ENCODE measurements at places on chromosomes 7 and 10.

- no peak for DNase-seq
These were observed 789 bp downstream of the TCF7L2 start for GRCh38 chr10:112950714-112951358.

- no peak for DNase-seq
These were observed 512.6 kb downstream of the GLRX3 start for GRCh38 chr10:130648807-130649206.

- DNase-seq: no peak
These were observed 14.3 kb downstream of the IL15RA start for GRCh38 chr10:5963071-5963470.

DNA sequence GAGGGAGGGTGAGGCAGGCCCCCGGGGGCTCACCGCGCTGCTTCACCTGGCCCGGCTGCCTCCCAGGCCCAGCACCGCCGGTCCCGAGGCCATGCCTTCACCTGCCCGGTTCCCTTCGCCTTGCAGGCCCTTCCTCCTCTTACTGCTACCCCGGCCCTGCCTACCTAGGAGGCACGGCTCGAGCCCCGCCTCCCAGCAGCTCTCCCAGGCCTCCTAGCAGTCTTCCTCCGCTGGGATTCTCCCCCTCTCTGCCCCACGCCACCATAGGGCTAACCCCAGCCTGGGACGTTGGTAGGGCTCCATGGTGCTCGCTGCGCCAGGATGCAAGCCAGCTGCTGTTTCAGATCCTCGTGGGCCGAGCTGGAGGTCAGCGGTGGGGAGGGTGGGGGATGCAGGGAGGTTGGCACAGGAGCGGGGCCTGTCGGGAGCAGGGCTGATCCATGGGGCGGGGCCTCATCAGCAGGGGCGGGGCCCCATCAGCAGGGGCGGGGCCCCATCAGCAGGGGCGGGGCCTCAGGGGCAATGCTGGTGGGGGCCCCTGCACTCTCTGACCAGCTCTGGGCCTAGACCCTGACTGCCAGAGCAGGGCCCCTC is 63.3 kb downstream of the RASGEF1A start:
- DNase-seq: no peak

DNA sequence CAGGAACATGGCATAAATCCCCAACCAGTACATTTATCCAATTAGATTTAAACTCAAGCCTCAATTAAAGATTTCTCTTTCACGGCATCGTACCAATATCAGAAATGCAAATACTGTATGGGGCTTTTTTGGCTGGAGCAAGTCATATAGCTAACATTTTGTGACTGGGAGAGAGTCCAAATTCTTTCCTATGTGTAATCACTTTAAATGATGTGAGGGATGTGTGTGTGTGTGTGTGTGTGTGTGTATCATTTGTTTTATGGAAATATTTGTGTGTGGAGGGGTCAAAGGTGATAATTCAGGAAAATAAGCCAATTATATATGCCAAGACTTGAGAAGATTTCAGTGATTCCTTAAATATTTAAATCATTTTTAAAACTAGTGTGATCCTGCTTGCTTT is 196.6 kb downstream of the TRIL start:
- no peak for DNase-seq

DNA sequence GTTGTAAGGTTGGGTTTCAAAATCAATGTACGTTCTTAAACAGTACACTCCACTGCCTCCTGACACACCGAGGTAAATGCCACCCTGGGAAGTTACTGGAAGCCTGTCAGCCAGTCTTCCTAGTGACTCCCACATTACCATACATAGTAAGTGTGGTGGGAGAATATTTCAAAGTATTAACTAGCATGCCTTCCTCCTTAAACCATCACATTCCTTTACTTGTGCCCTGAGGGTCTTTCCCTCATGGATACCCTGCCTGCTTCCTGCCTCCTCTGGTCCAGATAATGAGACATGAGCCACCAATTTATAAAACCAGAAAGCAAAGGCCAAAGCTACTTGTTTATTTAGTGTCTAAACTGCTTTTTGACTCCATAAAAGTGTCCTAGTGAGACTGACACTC is 23.3 kb upstream of the SORCS3 start:
- DNase-seq: no peak

DNA sequence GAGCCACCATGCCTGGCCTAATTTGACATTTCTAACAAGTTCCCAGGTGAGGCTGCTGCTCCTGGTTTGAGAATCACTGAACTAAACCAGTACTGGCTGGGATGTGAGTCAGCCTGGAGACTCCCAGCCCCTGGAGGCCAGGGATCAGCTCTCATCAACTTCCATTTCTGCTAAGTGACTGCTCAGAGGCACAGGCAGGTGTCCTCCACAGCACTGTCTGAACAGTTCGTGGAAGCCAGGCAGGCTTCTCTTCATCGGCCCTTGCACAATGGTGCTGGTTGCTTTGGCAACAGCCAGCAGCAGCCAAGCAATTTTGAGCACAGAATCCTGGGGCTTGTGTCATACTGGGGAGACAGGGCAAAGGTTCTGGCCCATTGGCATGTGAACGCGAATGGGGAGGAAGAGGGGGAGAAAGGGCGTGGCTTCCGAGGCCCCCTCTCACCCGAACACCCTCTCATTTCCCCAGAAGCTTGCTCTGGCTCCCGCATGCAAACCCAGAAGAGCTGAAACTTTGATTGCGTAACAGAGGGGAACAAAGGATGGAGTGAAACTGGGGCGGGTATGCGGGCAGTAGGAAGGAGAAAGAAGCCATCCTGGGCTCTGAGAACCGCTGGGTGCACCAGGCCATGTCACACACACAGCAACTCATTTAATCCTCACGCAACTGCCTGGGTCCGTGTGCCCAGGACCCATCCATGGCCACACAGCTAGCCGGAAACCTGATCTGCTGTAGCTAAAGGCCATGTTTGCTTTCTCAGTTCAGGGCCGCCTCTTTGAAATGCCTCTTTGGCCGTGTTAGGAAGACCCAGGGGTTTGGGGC is 9.0 kb upstream of the POR start:
- DNase-seq: no peak

DNA sequence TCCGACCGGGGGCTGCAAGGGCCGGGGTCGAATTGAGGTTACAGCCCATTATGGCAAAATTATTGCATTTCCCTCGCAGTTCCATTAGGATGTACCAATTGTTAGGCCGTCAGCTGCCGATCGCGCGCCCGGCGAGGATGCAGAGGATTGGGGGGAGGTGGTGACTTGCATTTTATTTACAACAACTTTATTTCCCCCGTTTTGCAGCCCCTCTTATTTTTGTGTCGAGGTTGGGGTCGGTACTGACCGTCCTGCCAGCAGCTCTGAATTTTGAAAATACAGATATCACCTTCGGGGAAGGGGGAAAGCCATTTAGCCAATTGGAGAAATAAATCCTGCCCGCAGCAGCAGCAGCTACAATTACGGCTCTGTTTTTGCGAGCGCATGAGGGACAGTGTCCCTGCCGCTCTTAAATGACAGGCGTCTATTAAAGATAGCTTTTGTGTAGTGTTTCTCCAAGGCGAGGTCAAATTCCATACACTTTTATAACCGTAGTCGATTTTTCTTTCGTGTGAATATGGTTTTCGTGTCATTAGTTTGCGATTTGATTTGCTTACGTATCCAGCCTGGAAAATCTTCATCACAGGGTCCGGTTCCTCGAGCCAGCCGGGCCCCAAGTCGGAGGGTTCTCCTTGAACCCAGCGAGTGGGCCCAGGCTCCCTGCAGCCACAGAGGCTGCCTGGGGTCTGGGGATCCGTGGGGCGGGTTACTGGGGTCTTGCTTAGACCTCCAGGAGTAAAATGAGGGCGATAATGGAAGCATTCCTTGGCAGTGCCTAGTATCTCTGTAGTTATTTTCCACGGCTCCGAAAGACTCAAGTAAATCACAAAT is 684 bp upstream of the HOXA5 start:
- DNase-seq: no peak

GRCh38 chr7:4119848-4120247 is 562.2 kb upstream of the FOXK1 start:
- no peak for DNase-seq

DNA sequence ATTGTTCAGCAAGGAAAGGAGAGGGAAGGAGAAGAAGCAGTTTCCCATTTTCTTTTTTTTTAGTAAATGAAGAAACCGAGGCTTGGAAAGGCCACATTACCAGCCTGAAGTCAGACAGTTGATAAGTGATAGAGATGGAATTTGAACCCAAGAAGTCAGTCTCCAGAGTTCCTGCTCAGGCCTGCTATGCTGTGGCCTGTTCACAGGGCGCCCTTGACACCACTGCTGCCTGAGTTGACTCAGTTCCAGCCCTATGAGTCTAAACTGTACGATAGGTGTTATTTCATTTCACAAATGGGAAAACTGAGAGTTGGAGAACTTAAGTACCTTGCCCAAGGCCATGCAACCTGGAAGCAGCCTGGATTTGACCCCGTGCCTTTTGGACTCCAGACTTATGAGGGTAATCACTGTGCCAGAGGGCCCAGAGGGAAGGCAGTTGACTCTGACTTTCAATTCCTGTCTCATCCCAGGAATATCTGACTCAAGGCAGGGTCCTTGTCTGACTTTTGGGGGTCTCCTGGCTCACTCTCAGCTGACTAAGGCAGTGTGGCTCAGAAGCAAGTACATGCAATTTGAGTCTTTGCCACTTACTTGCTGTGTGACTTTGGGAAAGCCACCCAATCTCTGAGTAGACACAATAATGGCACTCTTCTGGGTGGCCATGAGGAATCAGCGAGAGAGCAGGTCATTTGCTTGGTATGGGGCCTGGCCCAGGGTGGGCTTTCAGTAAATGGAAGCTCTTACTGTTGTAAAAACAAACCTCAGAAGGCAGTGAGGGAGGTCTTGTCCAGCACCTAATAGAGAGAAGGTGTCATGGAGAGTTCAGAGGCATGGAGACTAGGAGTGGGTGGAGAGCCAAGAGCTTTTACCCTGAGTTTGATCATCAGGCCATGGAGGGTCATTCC is 17.9 kb upstream of the RBM20 start:
- no peak for DNase-seq

DNA sequence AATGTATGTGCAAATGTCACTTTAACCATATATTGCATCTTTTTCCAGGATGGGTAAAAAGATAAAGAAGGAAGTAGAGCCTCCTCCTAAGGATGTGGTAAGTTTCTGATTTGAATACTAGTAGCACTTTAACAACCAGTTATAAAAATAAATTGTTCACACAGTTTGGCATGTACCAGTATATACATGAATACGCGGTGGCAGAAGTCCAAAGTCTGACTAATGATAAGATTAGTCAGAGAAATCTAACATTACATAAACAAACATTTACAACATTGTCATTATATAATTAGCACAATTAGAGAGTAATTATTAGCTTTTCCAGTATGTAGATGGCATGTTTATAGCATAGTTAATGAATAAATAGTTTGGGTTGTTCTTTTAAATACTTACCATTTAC is 4.1 kb downstream of the ARMC3 start:
- DNase-seq: no peak

DNA sequence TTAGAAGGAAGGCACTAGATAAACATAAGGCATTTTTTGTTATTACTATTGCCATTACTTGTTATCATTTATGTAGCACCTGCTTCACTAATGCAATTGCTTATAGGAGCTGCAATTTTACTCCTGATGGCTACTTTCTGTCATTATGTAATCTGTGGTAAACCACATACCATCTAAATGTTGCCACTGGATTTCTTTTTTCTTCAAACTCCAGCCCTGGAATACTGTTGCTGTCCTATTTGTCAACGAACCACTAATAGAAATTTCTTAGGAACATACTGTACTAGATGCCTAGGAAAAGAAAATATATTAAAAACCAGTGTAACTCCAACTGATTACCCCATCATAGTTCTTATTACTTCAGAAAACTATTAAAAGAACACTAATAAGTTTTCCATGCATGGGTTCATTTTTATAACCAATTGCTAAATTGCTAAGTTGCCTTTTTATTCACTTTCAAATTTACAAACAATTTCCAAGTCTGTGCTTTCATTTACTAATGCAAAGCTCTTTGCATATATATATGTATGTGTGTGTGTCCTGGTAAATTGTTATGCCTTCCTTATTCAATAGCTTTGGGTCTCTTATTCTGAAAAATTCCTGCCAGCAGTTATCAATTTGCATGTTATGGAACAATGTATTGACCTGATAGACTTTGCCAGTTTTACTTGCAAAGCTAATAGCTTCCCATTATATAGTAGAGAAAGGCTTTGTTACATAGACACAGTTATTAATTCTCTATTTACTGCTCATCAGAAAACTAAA is 287.4 kb downstream of the EXOC4 start:
- no peak for DNase-seq

DNA sequence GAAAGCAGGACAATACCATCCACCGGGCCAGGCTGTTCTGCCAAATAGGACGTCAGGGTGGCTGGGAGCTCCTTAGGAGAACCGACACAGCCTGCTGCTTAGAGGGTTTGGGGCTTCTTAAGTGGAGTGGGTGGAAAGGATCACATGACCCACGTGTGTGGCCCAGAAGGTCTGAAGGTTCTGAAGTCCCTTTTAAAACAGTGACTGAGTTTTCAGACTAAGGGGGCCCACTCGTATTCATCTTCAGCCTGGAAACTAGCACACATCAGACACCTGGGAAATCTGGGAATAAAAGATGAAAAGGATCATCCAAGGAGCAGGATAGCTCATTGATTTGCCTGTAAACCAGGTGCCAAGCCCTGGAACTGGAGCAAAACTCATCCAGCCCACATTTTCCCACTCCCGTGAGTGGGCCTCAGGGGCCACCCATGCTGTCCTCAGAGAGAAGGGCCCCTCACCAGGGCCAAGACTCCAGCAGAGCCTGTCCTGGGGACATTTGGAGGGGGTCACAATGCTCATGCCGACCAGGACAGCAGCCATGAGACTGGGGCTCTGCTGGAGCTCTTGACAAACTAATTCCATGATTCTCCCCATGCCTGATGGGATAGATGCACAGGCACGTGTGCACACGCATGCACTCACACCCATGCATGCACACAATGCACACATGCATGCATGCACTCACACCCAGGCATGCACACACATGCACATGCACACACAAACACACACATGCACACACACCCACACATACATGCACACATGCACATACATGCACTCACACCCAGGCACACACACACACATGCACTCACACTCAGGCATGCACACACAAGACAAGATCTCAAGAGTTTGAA is 168.8 kb upstream of the PPP2R2D start:
- no peak for DNase-seq

DNA sequence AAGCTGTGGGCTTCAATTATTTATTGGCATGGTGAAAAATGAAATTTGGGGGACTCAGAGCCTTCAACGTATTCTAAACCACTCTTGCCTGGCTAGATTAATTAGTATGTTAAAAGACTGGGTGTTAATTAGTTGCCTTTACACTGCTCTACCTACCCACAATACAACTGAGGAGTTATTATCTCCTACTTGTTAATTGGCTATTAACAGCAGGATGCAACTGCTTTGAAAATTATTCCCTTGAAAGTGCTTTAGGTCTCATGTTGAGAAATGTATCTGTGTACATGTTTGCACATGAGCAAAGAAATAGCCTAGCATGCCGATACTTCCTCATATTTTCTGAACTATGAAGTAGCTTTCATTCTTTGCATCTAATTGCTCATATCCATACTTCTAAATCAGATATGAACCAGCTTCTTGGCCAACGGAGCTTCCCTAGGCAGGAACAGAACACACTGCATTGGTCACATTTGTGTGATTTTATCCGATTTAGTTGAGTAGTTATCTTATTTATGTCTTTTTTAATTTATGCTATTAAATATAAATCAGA is 155.8 kb downstream of the GPAM start:
- DNase-seq: no peak

Data from CD4-positive, alpha-beta T cell treated with Interleukin-6 at 100 ng/mL for 8 hours (primary cell).